Bronchial epithelial cell (primary cell): ENCODE measurements at places on chromosomes 1 and 21. TPM values are rescaled to one million over a fixed set of nuclear protein-coding genes. Genes with fewer than 3 reads are reported as not detected.

GRCh38 chr1:50246869-50247268 is 138.1 kb downstream of the ELAVL4 start:
- DNase-seq, result peak; percentile 66

- peak; percentile 45 for DNase-seq
Observed at GRCh38 chr1:36223381-36223995, 755 bp upstream of the THRAP3 start.

LCE3E gene
- total RNA-seq, result not detected in 2 replicates

ZNF593 gene
- total RNA-seq, result 53.0 and 66.9 TPM in 2 replicates

VANGL2 gene
- total RNA-seq, result 1.6 and 2.3 TPM in 2 replicates

DNA sequence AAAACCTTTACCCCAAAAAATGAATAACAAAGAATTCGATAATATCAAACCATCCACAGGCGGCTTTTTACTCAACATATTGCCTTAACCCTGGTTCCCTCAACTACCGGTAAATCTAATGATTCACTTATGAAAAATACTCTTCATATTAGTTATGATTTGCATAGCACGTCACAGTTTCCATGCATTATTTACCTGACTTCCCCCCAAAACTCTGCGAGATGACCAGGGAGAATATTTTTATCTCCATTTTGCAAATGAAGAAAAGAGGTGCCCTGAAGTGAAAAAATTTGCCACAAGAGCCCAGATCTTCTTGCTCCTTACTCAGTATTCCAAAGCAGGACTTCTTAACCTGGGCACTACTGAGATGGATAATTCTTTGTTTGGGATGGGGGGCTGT is 2.9 kb downstream of the JAK1 start:
- no peak for DNase-seq

AKR7A3 gene
- 0.26 TPM in 2 replicates for total RNA-seq

DNA sequence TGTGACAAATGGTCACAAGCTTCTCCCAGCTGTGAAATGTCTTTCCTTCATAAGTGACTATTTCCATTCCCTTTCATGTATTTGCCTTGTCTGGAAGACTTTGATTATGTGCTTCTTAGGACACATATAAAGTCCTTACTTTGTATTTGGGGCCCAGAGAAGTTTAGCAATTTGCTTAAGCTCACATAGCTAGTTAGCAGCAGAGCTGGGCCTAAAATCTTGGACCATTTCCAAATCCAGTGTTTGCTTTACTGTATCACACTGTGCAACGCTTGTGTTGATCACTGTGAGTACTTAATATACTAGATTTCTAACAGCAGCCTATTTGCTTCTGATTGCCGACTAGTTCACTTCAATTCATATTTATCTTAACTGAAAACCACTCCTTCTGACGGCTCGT is 2.2 kb upstream of the KCNA3 start:
- DNase-seq, result peak; percentile 12

- no peak for DNase-seq
Observed at GRCh38 chr1:180153032-180153431, 1.6 kb upstream of the QSOX1 start.

- DNase-seq, result no peak
Observed at GRCh38 chr1:932776-933602, 9.3 kb downstream of the SAMD11 start.

DNA sequence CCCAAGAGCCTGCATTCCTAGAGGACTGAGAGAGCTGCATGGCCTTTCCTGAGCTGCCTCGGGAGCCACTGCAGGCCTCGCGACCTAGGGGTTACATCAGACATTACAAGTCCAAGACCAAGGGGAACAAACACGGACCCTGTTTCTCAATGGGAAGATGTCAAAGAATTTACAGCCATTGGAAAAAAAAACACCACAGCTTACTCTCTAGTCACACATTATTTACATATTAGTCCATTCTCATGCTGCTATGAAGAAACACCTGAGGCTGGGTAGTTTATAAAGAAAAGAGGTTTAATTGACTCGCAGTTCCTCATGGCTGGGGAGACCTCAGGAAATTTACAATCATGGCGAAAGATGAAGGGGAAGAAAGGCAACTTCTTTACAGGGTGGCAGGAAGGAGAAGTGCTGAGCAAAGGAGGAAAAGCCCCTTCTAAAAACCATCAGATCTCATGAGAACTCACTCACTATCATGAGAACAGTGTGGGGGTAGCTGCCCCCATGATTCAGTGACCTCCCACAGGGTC is 8.4 kb upstream of the PRMT2 start:
- no peak for DNase-seq

FCRL6 gene
- 0.13 TPM in 1 of 2 replicates, not detected in the other for total RNA-seq

- peak; percentile 96 for DNase-seq
Observed at GRCh38 chr1:162905174-162906158, 44.5 kb upstream of the CCDC190 start.

GRCh38 chr1:198788561-198789064 is 149.8 kb downstream of the PTPRC start:
- DNase-seq, result no peak

DNA sequence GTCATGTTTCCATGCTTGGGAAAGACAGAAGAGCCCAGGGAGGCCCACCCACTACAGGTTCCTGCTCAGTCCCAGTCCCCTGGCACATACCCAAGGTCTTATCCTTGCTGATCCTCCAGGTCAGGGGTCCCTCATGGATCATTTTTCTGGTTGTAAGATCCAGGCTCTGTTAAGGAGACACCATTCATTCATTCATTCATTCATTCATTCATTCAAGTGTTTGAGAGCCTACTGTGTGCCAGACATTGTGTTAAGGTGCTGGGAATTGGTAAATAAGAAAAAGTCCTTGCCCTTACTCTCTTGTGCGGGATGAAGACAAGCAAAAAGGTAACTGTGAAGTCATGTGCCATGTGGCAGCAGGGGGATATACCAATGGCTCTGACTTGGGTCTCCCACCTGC is 23.8 kb downstream of the LRRC71 start:
- DNase-seq, result no peak

DNA sequence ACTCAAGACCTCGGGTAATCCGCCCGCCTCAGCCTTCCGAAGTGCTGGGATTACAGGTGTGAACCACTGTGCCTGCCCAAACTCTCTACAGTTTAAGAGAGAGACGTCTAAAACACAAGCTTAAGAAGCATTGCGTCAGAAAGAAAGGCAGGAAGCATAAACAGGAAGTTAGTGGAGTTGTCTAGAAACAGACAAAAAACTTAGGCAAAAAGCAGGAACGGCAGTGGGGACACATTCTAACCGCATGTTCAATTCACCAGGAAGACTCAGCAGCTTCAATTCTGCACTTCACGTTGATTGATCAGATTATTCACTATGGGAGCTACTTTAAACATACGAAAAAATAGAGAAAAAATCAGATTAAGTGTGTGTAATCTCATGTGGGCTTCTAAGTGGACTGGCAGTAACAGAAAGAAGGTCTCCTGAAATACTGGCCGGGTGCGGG is 7.4 kb downstream of the CFAP74 start:
- no peak for DNase-seq

DNA sequence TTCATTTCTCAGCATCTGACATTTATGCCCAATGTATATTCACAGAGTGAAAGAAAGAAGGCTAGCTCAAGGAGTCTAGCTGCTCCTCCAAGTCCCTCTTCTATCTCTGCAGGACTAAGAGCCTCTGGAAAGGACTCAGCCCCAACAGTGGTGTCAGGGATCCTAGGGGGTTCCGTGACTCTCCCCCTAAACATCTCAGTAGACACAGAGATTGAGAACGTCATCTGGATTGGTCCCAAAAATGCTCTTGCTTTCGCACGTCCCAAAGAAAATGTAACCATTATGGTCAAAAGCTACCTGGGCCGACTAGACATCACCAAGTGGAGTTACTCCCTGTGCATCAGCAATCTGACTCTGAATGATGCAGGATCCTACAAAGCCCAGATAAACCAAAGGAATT is 3.7 kb downstream of the LY9 start:
- no peak for DNase-seq

GRCh38 chr1:4133297-4133938 is 233.3 kb upstream of the C1orf174 start:
- no peak for DNase-seq

DNA sequence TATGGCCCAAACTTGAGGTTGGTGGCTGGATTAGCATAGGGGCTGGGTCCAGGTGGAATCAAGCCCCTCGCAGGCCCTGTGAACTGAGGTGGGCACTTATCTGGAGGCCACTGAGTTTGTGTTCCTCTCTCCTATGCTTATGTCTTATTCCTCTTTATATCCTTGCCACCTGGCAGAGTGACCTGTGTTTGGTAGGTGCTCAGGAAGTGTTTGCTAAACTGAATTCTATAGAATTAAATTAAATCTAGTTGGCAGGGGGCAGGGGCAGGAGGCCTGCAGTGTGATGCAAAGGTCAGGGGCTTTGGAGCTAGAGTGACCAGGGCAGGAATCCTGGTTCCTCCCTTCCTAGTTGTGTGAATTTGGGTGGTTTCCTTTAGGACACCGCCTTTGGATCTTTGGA is 1.1 kb upstream of the TMEM9 start:
- no peak for DNase-seq

GRCh38 chr1:231442735-231443134 is 20.6 kb upstream of the EGLN1 start:
- no peak for DNase-seq

GRCh38 chr1:63651161-63651701 is 58.0 kb downstream of the PGM1 start:
- DNase-seq, result no peak

- DNase-seq, result no peak
Observed at GRCh38 chr21:44932408-44933181, 7.2 kb upstream of the SLX9 start.

DNA sequence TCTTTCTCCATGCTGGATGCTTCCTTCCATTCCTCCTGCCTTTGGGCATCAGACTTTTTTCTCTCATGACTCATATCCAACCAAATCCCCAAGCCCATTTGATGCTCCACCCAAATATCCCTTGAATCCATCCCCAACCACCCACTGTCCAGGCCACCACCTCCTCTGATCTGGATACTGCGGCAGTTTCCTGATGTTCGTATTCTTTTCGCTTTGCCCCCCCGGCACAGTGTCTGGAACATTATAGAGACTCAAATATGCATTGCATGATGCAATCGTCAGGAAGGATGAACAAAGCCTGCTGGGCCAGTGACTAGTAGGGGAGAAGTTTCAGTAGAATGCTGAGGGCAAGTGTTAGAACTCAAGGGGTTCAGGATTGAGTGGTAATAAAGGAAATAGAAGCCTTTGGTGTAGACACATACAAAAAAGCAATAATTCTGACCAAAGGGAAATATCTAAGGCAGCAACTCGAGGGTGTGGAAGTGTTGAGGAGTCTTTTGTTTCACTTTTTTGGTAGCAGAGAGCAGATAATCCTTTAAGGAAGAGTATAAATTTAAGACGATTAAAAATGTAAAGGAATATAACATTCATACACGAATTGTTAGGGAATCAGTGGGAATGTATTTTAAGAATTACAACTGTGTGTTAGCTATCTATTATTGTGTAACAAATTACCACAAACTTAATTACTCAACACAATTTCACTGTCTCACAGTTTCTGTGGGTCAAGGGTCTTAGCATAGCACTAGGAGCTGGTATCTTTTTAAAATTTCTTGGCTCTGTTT is 7.5 kb downstream of the S100A11 start:
- peak; percentile 68 for DNase-seq

DNA sequence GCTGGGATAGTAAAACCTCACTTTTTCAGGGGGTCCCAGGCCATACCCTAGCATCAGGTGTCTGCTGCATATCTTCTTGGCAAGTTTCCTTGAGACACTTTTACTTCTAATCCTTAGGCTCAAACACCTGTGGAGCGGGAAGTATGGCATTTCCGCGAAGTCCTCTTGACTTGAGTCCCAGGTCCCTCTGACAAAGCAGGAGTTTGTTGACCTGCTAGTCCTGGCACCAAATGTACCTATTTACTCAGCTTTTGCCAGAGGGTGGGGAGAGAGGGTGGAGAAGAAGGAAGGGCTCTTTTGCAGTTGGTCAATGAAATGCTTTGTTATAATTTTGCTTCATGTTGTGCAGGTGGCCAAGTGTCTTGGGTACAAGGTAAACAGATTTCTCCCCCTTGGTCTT is 59.7 kb downstream of the CLIC6 start:
- no peak for DNase-seq

DNA sequence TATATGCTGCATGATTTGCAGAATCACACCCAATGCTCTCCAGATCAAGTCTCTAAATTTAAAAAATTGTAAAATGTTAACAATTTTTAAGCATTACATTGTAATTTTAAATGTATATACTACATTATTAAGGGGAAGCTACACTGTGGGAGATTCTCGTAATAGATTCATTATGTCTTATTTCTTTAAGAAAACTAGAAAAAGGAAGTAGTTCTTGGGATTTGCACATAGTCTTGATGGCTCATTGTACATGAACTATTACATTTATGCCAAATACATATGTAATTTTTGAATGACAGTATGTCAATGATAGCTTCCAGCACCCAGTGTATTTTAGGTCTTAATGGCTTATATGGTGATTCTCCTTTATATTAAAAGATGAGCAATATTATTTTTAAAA is 250.3 kb downstream of the PTPRC start:
- DNase-seq, result no peak

DNA sequence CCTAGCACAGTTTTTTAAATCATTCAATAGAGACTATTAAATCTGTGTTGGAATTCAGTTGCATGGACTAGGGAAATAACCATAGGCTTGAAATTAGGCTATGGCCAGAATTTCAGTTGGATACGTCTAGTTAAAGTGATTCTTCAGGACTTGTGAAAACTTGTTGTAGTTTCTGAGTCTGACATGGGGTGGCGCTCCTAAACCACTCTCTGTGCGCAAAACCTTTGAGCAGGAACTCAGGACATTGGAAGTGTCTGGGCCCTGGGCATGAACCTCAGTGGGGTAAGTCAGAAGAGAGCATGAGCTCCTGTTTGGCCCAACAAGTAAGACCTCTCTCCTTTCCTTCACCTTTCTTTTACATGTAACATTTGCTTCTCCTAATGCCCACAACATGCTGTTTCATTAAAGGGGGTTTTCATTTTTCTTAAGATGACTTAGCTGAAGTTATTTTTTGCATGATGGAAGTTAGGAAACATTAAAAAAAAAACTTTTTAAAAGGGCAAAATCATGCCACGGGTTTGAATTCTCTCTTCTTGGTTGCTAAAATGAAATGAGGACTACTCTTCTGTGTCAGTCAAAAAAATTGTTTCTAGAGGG is 17.1 kb upstream of the CCDC190 start:
- peak; percentile 65 for DNase-seq

GBP5 gene
- 0.26 and 0.77 TPM in 2 replicates for total RNA-seq

DNA sequence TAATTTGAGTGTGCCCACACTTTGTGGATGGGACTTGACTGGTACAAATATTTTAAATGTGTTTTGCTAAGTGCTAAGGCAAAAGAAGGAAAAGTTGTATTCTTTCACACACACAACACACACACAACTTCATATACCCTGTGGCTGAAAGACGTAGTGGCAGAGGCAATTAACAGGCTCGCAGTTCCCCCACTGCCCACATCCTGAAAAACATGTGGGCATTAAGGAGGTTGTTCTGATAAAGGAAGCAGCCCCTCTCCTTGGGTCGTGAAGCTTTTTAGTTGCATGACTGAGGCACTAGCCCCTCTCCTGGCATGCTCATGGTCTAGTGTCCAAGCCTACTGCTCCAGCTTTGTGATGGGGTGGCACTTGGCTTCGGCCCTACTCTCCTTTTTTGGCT is 14.3 kb upstream of the ADAM30 start:
- no peak for DNase-seq

TRIM58 gene
- not detected in 2 replicates for total RNA-seq

KCNH1 gene
- under 0.01 TPM in 1 of 2 replicates, not detected in the other for total RNA-seq

- DNase-seq, result peak; percentile 95
Observed at GRCh38 chr1:107572674-107573211, 392.2 kb downstream of the VAV3 start.

GRCh38 chr1:182823220-182823619 is 15.9 kb upstream of the DHX9 start:
- DNase-seq, result no peak

- DNase-seq, result no peak
Observed at GRCh38 chr1:96487971-96488370, 233.6 kb upstream of the PTBP2 start.

CCDC17 gene
- 0.79 and 1.7 TPM in 2 replicates for total RNA-seq

F3 gene
- total RNA-seq, result 326 and 618 TPM in 2 replicates

FAF1 gene
- 44.5 and 52.7 TPM in 2 replicates for total RNA-seq
